ENCODE measurements at places on chromosomes 2 and 18. TPM values are rescaled to one million over a fixed set of nuclear protein-coding genes. Genes with fewer than 3 reads are reported as not detected.

- H3K4me3 ChIP-seq: no peak overlapping the region
- no peak overlapping the region for H3K27ac ChIP-seq
- H3K36me3 ChIP-seq: no peaks in the 10 kb centered on the region
- peaks cover 9% of the 10 kb centered on the region for H3K27me3 ChIP-seq
- H3K4me1 ChIP-seq: no peaks in the 10 kb centered on the region
Measured at GRCh38 chr2:17821080-17821479, 4.8 kb downstream of the MSGN1 start.

GRCh38 chr2:46963210-46963609 is 47.6 kb upstream of the MCFD2 start:
- H3K27me3 ChIP-seq: no peaks in the 10 kb centered on the region
- no peak overlapping the region for H3K4me3 ChIP-seq
- H3K4me1 ChIP-seq: peaks cover 42% of the 10 kb centered on the region
- peaks cover 13% of the 10 kb centered on the region for H3K36me3 ChIP-seq
- DNase-seq: no peak

- peaks cover 76% of the 10 kb centered on the region for H3K36me3 ChIP-seq
- H3K27me3 ChIP-seq: no peaks in the 10 kb centered on the region
- peak overlapping the region; percentile 99 for H3K27ac ChIP-seq
- peak; percentile 58 for DNase-seq
Measured at GRCh38 chr2:222427646-222428301, 3.4 kb downstream of the SGPP2 start.

GRCh38 chr2:28408764-28409599 is 16.3 kb downstream of the FOSL2 start:
- peak overlapping the region; percentile 6 for H3K4me3 ChIP-seq
- peak overlapping the region; percentile 55 for H3K27ac ChIP-seq
- H3K4me1 ChIP-seq: peaks cover 32% of the 10 kb centered on the region
- H3K27me3 ChIP-seq: no peaks in the 10 kb centered on the region
- peaks cover 87% of the 10 kb centered on the region for H3K36me3 ChIP-seq
- peak; percentile 86 for DNase-seq

GRCh38 chr18:34283506-34283905 is 58.8 kb upstream of the NOL4 start:
- no peak for DNase-seq
- H3K27ac ChIP-seq: no peak overlapping the region
- no peaks in the 10 kb centered on the region for H3K27me3 ChIP-seq

DNA sequence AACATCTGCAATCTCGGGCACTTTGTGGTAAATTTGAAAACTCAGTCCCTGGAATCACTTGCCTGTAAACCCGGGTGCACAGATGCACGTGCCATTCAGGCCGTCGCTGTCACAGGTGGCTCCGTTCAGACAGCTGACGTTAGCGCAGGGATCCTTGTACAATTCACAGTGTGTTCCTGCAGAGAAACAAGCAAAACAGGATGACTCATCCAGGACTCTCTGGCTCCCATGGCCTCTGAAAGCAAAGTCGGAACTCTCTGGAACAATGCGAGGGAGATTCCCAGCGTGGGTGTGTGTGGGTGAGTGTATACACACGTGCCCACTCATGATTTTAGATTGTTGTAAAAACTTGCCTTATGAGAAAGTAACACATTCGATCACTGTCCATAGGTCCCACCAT is 136.1 kb upstream of the PID1 start:
- H3K4me3 ChIP-seq: peak overlapping the region; percentile 15
- H3K27ac ChIP-seq: peak overlapping the region; percentile 100
- peaks cover 47% of the 10 kb centered on the region for H3K4me1 ChIP-seq
- DNase-seq: peak; percentile 70
- no peaks in the 10 kb centered on the region for H3K27me3 ChIP-seq
- peaks cover 23% of the 10 kb centered on the region for H3K36me3 ChIP-seq

The RND3 gene
- total RNA-seq: 118 TPM

DNA sequence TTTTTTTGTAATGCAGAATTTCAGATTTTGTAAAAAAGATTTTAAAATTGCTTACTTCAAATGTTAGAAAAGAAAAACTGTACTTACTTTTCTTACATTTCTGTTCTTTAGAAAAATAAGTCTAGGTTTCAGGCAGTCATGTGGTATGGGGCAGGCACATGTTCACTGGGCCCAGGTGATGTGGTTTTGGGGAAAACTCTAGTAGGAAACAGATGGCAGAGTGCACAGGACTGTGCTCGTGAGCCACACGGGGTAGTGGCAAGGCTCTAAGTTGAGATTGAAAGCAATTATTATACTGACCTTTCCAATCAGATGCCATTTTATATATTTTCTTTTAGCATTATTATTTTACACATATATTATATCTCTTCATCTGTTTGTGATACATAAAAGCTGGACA is 1036.9 kb upstream of the TMEFF2 start:
- no peaks in the 10 kb centered on the region for H3K36me3 ChIP-seq
- no peaks in the 10 kb centered on the region for H3K27me3 ChIP-seq
- DNase-seq: no peak
- no peaks in the 10 kb centered on the region for H3K4me1 ChIP-seq
- no peak overlapping the region for H3K27ac ChIP-seq

DNA sequence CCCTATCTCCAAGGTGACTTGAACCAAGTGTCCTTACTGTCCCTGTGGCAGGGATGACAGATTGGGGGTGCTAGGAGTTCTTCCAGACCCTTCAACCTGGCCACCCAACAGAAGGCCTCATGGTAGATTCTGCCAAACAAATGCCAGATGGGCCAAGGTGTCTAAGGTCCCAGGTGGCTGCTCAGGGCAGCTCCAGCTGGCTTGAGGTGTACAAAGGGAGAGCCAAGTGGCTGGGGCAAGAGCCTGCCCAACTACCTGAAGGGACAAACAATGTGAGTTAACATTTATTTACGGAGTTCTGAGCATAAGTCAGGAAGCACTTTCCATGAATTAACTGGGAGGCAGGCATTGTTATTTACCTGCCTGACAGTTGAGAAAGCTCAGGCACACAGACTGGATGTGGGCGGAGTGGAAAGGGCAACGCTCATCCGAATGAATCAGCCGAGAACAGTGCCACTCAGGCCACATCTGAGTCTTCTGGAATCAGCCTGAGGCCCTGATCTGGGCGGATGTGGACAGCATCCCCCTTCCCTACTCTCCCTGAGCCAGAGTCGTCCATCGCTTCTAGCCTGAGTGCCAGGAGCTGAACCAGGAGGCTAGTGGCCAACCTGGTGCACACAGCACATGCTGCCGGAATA is 4.4 kb upstream of the KCNIP3 start:
- DNase-seq: no peak
- no peak overlapping the region for H3K27ac ChIP-seq
- no peaks in the 10 kb centered on the region for H3K36me3 ChIP-seq

DNA sequence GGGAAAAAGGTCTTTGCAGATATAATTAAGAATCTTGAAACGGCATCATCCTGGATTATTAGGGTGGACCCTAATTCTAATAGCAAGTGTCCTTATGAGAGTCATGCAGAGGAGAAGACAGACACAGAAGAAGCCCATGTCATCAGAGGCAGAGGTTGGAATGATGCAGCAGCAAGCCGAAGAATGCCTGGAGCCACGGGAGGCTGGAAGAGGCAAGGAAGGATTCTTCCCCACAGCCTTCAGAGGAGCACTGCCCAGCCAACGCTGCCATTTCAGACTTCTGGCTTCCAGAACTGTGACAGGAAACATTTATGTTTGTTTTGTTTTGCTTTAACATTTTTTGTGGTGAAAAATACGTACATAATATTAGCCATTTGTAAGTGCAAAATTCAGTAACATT is 72.3 kb downstream of the MCFD2 start:
- H3K4me3 ChIP-seq: no peak overlapping the region
- no peak overlapping the region for H3K27ac ChIP-seq
- H3K27me3 ChIP-seq: peaks cover 9% of the 10 kb centered on the region
- peaks cover 28% of the 10 kb centered on the region for H3K4me1 ChIP-seq
- DNase-seq: no peak

- H3K27ac ChIP-seq: no peak overlapping the region
- DNase-seq: no peak
- no peaks in the 10 kb centered on the region for H3K36me3 ChIP-seq
- no peaks in the 10 kb centered on the region for H3K4me1 ChIP-seq
- no peaks in the 10 kb centered on the region for H3K27me3 ChIP-seq
Measured at GRCh38 chr2:139805441-139805840, 1025.3 kb upstream of the NXPH2 start.

- no peaks in the 10 kb centered on the region for H3K36me3 ChIP-seq
- no peaks in the 10 kb centered on the region for H3K4me1 ChIP-seq
- H3K27ac ChIP-seq: no peak overlapping the region
- H3K27me3 ChIP-seq: no peaks in the 10 kb centered on the region
Measured at GRCh38 chr18:75656035-75656434, 228.5 kb upstream of the SMIM21 start.

DNA sequence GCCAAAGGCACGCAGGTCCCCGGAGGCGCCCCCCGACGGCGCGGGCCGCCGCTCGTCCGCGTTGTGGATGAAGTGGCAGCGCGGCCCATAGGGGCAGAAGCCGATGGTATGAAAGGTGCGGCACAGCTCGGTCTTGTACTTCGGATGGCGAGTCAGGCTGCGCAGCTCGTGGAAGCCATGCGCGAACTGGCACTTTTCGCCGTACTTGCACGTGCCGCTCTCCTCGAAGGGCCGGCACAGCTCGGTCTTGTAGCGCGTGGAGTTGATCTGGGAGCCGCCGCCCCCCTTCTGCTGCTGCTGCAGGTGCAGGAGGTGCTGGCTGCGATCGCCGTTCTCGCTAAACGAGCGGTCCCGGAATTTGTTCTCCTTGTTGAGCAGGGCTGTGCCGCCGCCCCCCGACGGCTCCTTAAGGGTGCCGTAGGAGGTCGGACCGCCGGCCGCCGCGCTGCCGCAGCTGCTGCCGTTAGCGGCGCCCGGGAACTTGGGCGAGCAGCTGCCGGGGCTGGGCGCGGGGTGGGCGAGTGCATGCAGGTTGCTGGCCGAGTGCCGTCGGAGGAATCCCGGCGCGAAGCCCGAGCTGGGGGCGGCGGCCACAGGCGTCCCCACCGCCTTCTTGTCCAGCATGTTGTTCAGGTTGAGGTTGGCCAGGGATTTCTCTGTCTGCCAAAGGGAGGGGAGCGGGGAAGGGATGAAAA is 1.2 kb downstream of the ZFP36L2 start:
- H3K4me1 ChIP-seq: peaks cover 40% of the 10 kb centered on the region
- peak overlapping the region; percentile 98 for H3K4me3 ChIP-seq
- peak; percentile 63 for DNase-seq
- H3K27me3 ChIP-seq: no peaks in the 10 kb centered on the region

DNA sequence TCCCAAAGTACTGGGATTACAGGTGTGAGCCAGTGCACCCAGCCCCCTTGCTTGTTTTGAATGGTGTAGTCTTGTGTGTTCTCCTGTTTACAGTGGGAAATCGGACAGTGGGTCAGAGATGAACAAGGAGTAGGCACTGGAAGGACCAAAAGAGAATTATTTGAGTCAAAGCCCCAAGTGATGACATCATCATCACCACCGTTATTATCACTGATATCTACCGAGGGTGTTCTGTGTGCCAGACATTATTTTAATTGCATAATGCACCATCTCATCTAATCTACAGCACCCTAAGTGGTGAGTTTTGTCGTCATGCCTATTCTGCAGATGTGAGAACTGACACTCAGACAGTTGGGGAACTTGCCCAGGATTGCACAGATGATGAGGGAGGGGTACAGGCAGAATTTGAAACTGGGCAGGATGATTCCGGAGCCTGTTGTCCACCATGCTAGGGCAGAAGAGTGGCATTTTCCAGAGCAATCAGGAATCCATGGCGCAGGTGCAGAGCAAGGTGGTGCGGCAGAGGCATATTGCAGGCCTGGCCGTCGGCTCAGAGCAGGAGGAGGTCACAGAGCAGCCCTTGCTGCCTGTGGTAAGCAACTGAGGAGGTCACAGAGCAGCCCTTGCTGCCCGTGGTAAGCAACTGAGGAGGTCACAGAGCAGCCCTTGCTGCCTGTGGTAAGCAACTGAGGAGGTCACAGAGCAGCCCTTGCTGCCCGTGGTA is 137.0 kb upstream of the HDAC4 start:
- H3K4me3 ChIP-seq: no peak overlapping the region
- H3K27ac ChIP-seq: no peak overlapping the region
- peaks cover 95% of the 10 kb centered on the region for H3K27me3 ChIP-seq
- peaks cover 9% of the 10 kb centered on the region for H3K4me1 ChIP-seq
- H3K36me3 ChIP-seq: no peaks in the 10 kb centered on the region

- peaks cover 51% of the 10 kb centered on the region for H3K36me3 ChIP-seq
- DNase-seq: no peak
- no peak overlapping the region for H3K4me3 ChIP-seq
- no peaks in the 10 kb centered on the region for H3K4me1 ChIP-seq
- H3K27me3 ChIP-seq: no peaks in the 10 kb centered on the region
Measured at GRCh38 chr2:99404039-99404796, 67.0 kb downstream of the EIF5B start.

GRCh38 chr2:55054106-55054875 is 4.0 kb upstream of the RTN4 start:
- peaks cover 25% of the 10 kb centered on the region for H3K36me3 ChIP-seq
- no peak overlapping the region for H3K4me3 ChIP-seq
- DNase-seq: no peak
- H3K27me3 ChIP-seq: no peaks in the 10 kb centered on the region
- no peak overlapping the region for H3K27ac ChIP-seq

The SCYGR4 gene
- not detected for total RNA-seq

DNA sequence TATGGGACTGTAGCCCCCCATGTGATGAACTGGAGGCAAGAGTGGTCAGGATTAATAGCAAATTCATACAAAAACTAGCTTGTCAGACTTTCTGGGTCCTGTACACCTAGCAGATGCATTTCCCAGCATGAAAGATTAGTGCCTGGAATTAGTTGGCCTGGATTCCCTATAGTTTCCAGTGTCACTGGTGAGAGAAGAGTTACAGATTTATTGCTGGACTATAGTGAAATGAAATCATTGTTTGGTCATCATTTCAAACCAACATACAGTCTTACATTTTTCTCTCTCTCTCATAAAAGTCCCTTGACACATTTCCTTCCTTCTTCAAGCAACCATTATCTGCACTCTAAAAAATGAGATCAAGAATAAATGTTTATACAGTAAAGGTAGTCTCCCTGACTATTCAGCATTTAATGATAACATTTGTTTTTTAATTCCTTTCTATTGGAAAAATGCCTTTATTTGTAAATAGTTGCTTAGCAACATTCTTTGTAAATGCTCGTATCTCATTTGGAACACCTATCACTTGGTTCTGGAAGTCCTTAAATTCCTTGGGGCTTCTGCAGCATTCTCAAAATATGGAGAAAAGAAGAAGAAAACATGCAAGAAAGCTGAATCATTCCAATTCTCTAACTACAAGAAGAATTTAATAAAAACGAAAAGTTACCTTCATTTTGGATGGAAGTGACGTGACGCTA is 144.4 kb downstream of the MREG start:
- H3K4me1 ChIP-seq: peaks cover 15% of the 10 kb centered on the region
- H3K4me3 ChIP-seq: no peak overlapping the region
- H3K36me3 ChIP-seq: peaks cover 4% of the 10 kb centered on the region
- no peaks in the 10 kb centered on the region for H3K27me3 ChIP-seq

- H3K27ac ChIP-seq: no peak overlapping the region
- peak; percentile 94 for DNase-seq
- peaks cover 17% of the 10 kb centered on the region for H3K36me3 ChIP-seq
- H3K4me3 ChIP-seq: peak overlapping the region; percentile 9
Measured at GRCh38 chr2:237923481-237924163, 43.2 kb upstream of the UBE2F start.

DNA sequence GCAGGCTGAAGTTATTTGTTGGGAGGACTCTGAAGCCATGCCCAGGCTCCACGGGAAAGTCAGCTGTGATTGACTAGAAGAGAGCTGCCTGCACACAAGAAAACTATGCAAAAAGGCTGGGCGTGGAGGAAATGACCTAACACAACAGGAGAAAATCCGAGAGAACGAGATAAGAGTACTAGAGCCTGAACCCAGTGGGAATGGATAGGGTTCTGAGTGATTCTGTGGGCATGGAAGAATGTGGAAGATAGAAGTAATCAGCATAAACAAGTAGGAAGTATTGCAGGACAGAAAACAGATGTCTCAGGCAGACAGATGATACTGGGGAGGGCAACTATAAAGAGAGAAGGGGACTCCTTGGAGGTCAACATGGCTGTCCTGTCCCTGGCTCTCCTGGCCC is 12.1 kb upstream of the COPS8 start:
- peak overlapping the region; percentile 8 for H3K4me3 ChIP-seq
- H3K27me3 ChIP-seq: no peaks in the 10 kb centered on the region
- H3K27ac ChIP-seq: peak overlapping the region; percentile 47
- peak; percentile 29 for DNase-seq
- peaks cover 39% of the 10 kb centered on the region for H3K4me1 ChIP-seq
